Tongue (tissue), 3 donors: ENCODE measurements at places on chromosomes 11 and 22.

DNA sequence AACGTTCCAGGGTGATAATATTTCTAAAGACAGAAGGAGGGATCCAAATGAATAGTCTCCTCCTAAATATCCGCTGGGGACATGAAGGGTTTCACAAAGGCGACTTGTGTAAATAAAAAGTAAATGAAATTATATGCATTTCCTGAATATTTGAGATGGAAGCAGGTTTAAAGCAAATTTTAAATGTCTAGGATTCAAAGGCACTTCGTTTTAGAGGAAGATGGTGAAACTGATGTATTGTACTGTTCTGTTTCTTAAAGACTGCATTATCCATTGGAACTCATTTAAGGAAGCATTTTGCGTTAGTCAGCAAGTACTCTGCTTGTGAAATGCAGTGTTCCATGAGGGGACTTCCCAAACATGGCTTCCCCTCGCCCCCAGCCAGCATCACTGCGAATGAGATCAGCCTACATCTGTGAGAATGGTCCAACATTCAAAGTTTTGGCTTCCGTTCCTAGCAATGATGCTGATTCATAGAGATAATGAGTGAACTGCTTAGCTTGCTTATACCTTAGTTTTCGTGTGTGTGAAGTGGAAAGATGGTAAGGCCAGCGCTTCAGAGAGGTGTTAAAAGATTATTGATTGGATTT, 1.5 kb downstream of the RAB39A start:
- DNase-seq: no peak

DNA sequence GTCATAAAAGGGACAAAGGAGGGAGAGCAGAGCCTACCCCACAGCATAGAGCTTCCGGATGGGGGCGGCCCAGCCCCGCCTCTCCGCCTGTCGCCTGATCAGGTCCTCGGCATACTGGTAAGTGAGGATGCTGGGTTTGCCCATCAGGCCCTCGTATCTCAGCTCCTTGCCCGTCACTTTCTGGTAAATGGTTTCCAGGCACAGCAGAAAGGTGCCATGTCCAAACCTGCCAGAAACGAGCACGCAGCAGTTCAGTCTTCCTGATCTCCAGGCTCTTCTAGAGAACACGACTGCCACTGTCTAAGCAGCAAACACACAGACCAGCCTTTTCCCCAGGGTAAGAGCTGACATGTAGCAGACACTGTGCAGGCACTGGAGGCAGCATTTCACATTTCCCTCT, 17.4 kb upstream of the TMEM121B start:
- DNase-seq: no peak

- DNase-seq: no peak
These were observed 39.1 kb upstream of the LIPT2 start for GRCh38 chr11:74532501-74533246.

DNA sequence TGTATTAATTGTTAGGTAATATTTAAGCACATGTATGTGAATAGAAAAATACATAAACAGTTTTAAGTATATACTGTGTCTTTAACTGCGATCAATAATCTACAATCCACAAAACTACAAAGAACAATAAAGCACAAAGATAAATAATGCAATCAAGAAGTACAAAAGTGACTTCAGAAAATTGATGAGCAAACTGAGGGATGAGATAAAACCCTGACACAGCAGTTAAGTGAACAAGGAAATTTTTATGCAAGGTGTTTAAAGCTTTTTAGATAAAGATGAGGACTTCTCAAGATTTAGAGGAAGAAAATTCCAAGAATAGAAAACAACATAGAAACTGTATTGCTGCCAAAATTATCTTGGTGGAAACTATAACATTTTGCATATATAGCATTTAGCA, 58.4 kb upstream of the ANGPTL5 start:
- DNase-seq: no peak

DNA sequence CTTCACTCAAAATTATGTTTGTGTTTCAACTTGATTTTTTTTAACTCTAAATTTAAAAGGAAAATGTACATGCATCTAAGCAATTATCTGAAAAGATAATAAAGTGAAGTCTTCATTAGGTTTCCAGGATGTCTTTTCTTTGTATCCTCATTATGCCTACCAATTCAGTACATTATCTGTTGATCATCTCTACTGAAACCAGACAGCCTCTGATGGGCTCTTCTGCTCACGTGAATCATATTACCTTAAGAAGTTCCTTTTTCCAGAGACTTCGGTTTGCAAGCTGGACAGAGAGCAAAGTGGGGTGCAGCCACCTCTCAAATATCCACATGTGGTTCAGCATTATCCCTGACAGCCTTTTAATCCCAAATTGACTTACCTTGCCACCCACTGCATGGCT, 158.4 kb downstream of the CADM1 start:
- DNase-seq: no peak

DNA sequence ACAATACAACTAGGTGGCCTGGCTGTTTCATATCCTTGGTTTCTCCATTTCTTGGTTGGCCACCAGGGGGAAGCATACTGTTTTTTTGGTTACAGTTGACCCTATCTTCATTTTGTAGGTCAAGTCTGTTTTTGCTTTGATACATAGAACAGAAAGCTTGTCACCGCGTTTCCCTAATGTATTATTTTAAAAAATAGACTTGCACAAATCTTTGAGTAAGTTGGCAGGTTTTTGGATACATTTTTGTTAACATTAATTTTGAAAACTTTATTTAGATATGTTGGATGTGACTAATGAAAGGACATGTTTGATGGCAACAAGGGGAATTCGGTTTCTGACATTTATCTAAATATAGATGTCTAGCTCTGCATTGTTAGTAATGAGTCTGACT, 3.0 kb downstream of the NCR3LG1 start:
- peak; percentile 79 for DNase-seq

DNA sequence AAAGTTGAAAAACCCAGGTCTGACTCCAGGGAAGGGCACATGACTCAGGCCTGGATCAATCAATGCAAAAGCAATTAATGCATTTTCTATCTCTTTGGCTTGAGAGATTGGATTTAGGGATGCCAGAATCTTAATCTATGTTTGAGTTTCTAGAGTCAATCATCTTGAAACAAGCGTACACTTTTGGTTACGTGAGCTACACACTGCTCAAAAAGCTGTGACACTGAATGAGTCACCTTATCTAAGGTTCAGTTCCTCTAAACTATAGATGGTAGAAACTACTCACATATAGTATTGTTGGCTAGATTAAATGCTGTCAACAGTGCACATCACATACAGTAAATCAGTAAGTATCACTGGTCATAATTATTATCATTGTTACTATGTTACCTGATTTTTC, 24.2 kb downstream of the MRE11 start:
- DNase-seq: no peak

GRCh38 chr11:66002648-66003225, 434 bp downstream of the BANF1 start:
- DNase-seq: peak; percentile 68

GRCh38 chr11:32137869-32138268, 47.0 kb downstream of the RCN1 start:
- DNase-seq: no peak

DNA sequence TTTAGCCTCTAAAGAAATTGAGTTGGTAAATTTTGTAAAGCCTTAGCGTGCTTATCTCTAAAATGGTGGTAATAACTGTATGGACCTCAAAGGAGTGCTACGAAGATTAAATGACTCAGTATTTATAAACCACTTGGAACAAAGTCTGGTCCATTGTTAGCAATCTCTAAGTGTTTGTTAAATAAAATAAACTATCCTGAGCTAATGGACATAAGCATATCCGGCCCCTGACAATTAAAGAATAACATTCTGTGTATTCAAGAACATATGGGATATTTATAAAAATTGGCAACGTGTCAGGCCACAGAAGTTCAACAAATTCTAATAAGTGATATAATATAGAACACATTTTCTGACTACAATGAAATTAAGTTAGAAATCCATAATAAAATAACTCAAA, 71.0 kb downstream of the MYEOV start:
- no peak for DNase-seq

DNA sequence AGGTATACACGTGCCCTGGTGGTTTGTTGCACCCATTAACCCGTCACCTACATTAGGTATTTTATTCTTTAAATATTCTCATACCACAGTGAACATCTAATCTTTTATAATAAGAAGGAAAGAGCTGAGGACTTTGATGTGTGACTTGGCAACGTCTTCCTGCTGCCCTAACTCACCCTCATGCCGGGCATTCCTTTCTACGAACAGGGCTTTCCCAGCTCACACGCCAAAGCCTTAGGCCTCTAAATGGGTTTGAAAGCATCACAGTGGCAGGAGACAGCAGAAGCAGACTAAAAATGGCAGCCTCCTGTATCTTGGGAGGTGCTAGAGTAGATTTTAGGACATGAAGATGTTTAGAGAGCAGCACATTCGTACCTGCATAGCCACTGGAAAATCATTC, 52.6 kb downstream of the CLTCL1 start:
- no peak for DNase-seq

DNA sequence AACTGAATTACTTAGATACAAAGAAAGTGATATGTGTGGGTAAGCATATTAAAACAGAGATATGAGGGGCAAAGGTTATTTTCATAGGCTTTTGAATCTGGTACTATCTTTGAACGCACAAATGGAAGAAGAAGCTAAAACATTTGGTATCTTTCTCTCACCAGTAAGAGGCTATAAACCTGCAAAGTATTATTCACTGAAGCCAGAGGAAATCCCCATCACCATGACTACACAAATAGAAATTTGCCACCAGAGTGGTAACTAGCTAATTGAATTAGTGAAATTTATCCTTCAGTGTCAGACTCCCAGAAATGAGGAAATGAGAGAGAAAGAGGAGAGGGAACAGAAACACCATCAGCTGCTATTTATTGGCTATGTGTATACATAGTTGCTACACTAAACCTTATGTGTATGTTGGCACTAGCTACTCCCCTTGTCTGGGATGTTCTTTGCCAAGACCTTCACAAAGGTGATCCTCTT, 503.4 kb downstream of the DLG2 start:
- DNase-seq: peak; percentile 2

DNA sequence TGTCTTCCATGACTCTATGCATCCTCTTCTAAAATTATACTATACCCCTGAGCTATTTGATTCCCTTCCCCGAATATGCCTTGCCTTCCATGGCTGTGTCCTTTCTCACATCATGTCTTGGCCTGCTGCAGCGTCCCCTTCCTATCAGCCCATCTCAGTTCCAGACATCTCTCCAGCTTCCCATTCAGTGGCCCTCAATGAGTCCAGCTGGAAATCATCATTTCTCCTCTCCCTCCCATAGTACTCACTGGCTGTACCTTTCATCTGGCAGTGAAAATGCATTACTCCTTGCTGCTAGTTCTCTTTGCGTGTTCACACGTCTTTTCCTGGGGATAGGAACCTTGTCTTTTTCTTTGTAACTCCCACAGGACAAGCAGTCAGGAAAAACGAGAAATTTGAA, 486.8 kb downstream of the NTM start:
- no peak for DNase-seq

- no peak for DNase-seq
These were observed 12.2 kb downstream of the PARVG start for GRCh38 chr22:44192816-44193534.

DNA sequence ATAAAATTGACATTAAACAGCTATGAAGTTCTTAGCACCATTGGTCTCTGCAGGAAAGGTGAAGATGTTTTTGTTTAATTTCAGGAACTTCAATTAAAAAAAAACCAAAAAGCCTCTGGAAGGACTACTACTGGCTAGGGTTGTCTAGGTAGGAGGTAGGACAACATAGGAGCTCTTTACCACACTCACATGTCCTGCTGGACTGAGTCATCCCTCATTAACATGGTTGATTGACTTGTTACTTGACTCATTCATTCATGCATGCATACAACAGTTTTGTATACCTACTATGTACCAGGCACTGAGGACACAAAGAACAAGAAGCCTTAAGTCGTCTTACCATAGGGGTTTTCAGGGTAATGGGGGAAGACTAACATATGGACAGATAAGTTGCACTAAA, 216.9 kb upstream of the ARHGAP20 start:
- DNase-seq: no peak

DNA sequence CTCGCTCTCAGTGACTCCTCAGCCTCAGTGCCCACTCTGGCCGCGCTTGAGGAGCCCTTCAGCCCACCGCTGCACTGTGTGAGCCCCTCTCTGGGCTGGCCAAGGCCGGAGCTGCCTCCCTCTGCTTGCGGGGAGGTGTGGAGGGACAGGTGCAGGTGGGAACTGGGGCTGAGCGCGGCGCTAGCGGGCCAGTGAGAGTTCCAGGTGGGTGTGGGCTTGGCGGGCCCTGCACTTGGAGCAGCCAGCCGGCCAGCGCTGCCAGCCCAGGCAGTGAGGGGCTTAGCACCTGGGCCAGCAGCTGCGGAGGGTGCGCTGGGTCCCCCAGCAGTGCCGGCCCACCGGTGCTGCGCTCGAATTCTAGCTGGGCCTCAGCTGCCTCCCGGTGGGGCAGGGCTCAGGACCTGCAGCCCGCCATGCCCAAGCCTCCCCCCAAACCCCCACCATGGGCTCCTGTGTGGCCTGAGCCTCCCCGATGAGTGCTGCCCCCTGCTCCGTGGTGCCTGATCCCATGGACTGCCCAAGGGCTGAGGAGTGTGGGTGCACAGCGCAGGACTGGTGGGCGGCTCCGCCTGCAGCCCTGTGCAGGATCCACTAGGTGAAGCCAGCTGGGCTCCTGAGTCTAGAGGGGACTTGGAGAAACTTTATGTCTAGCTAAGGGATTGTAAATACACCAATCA, 64.2 kb upstream of the NARS2 start:
- no peak for DNase-seq

DNA sequence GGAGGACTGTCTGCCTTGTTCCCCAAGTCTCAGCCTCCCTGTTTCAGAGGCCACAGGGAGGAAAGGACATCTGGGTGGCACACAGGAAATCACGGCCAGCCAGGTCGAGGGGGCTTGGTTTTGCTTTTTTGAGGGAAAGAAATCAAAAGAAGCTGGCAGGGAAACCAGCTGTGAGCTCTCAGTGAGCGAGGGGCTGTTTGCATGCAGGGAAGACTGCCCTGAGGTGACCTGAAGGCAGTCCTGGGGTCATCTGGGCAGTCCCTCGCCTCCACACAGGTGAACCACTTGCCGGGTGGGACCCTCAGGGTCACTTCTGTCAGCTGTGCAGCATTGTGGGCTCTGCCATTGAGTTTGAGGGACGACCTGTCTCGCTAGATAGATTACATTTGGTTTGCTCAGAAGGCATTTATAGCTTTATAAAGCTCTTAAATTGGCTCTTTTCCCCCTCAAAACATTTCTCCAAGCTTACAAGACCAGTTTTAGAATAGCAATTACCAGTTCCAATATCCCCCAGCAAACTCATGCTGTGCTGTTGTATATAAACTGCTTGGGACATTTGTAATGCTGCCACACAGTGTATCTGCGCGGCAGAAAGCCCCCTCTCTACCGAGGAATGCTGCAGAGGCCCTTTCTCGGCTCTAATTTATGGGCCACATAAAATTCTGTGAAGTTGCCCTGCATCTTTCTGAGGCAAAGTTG, 28.3 kb downstream of the PKNOX2 start:
- no peak for DNase-seq
